ENCODE measurements at places on chromosomes 3 and 15. TPM values are rescaled to one million over a fixed set of nuclear protein-coding genes. Genes with fewer than 3 reads are reported as not detected.

- no peak for DNase-seq
Observed at GRCh38 chr3:192246847-192247559, 480.3 kb downstream of the FGF12 start.

TMEM45A gene
- total RNA-seq: 0.16 TPM

HHATL gene
- total RNA-seq: not detected

- DNase-seq: no peak
Observed at GRCh38 chr3:132537297-132537696, 59.8 kb upstream of the ACKR4 start.

DNA sequence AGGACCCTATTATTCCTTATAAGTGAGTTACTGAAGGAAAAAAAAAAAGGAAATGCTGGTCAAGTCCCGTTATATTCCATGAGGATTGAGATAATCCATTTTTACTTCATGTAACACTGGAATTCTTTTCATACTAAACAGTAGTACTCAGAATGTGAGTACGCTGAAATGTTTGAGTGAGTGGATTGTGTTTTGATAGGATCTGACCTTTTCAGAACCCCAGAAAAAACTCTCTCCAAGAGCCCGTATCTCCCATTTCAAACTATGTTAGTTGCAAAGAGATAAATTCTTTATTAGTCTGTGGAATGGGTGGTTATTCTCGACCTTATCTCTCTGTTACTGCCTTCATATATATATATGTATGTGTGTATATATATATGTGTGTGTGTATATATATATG is 2.5 kb upstream of the LPP start:
- DNase-seq: no peak

DNA sequence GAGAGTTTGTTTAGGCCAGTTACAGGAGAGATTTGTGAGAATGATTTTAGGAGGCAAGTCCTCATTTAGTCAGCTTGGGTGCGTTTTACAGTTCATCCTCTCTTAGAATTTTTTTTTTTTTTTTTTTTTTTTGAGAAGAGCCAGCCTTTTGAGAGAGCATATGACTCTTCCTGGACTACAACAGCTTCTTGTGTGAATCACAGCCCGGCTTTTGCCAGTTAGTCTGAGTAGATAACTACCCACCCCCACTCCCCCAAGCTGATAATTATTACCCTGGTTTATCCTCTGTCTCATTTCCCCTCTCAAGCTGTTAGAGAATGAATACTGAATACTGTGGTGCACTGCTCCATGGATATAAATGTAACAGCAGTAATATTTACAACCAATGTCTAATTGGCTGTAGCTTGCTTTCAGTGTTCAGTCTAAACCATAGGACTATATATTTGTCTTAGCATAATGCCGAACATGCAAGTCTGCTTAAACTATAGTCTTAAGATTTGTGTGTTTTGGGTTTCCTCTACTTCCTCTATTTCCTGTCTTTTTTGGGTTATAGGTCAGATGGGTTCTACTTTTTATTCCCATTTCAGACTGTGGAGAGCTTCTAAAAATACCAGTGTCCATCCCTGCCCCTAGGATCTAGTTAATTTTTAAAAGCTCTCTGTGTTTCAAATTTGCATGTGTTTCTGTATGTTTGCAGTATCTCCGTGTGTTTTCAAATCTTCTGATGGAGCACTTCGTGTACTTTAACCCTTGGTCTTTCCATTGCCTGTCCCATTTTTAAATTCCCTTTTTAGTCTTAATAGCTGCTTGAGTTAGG is 8.0 kb downstream of the CHD2 start:
- DNase-seq: no peak

B4GALT4 gene
- total RNA-seq: 19.4 TPM

RETNLB gene
- total RNA-seq: not detected

CLPX gene
- 51.1 TPM for total RNA-seq
